ENCODE measurements at places on chromosomes 12 and 14.

GRCh38 chr12:80401191-80401590 is 42.8 kb upstream of the PTPRQ start:
- DNase-seq = no peak

DNA sequence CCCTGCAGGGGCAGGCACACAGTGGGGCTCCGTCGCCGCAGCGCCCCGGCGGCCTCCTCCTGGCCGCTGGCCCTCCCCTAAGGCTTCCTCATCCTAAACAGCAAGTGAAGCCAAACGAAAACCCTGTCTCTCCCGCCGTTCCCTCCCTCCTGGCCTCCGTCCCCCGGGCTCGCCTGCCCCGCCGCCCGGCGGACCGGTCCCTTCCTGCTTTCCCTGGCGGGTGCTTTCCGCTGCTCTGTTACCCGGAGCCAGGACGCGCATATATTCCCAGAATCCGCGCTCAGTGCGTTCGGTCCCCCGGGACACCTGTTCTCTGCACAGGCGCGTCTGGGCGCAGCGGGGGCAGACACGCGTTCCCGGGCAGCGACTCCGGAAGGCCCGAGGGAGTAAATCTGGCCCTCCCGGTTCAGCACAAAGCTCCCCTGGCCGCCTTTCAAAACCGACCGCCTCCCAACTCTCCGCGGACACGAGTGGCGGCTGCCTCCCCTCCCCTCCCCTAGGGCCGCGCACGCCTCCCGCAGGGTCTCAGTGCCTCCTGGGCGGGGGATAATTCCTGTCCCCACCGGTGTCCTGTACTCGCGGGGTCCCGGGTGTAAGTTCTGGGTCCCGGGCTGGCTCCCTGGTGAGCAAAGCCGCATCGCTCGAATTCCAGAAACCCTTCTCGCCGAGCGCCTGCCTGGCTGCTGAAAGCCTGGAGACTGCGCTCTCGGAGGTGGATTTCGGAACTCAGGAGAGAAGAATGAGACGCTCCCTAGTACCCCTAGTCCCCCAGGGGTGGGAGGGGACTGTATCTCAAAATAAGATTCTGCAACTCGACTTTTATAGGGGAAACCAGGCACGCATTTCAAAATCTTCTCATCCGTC is 21.4 kb upstream of the CEP170B start:
- peak; percentile 57 for DNase-seq

DNA sequence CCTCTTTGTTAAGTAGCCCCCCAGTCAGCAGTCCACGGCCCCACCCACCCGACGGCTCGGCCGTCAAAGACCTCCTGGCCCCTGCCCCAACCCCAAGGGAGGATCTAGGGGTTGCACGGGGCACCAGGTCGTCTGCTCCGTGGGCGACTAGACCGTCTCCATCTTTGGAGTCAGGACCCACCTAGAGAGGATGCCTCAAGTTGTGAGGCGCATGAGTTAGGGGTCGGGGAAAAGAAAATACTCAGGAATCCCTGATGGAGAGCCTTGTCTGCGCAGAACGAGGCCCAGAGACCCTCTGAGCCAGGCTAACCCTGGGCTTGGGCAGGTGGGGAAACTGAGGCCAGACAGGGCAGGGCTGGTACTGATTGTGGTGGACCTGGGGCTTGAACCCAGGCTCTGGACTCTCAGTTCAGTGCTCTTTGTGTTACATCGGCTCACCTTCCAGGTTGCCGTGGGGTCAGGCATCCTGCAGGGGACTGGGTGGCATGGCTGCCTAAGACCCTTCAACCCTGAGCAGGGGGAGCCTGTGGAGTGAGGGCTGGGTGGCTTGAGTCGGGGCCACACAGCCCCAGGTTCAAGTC is 839 bp downstream of the OTUB2 start:
- no peak for DNase-seq

- no peak for DNase-seq
Observed at GRCh38 chr12:113039911-113040445, 16.6 kb upstream of the DTX1 start.

DNA sequence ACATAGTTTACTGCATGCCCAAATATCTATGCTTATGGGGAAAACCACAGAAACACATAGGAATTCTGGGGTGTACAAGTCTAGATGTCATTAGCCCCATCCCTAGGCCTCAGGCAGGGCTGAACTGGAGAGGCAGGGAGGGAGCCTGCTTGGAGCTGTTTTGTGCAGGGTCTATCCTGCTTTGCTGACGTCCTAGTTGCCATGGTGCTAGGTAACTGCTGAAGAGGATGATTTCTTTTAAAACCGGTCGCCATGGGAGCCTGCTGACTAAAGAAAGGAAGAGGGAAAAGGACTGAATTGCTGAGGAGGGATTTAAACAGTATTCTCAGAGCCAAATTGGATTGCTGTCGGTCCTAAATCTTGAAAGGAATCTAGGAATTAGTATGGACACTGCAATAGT is 10.7 kb downstream of the GPR19 start:
- DNase-seq = peak; percentile 65

DNA sequence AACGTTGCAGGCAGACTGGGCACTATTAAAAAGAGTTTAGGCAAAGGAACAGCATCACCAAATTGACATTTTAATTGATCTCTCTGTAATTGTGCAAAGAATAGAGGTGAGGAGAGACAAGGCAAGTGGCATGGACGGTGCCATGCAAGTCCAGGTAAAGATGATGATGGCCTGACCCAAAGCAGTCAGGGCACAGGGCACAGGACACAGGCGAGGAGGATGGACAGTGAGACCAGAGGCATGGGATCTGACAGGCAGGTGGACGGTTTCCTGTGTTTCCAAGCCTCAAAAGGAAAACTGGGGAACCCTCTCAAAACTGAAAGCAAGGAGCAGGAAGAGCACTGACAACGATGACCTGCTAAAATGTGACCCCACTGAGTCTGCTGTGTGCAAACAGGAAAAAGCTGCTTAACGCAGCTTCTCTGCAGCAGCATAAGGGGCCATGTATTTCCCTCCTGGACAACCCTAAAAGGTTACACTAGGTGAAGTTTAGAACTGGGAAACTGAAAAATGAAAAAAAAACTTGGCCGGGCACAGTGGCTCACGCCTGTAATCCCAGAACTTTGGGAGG is 50.9 kb downstream of the CLIP1 start:
- DNase-seq = no peak

DNA sequence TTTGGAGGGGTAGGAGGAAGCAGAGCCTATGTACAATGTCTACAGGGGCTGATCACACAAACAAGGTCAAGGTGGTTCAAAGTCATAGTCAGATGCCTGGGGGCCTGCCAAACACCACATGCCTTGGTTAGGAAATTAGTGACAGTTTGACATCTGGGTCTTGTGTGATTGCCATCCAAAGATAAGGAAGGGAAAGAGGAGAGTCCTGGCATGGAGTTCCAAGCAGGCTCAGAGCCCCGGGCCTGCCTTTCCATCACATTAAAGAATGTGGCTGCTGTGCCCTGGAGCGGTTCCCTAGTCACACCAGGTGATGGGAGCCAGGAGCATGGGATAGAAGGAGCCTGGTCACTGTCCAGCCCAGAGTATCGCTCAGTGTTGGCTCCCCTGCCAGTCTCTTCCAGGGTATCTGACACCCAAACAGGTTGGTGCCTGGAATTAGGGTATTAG is 53.6 kb upstream of the BCL2L14 start:
- DNase-seq = no peak

GRCh38 chr14:42322531-42323284 is 716.0 kb downstream of the LRFN5 start:
- no peak for DNase-seq

DNA sequence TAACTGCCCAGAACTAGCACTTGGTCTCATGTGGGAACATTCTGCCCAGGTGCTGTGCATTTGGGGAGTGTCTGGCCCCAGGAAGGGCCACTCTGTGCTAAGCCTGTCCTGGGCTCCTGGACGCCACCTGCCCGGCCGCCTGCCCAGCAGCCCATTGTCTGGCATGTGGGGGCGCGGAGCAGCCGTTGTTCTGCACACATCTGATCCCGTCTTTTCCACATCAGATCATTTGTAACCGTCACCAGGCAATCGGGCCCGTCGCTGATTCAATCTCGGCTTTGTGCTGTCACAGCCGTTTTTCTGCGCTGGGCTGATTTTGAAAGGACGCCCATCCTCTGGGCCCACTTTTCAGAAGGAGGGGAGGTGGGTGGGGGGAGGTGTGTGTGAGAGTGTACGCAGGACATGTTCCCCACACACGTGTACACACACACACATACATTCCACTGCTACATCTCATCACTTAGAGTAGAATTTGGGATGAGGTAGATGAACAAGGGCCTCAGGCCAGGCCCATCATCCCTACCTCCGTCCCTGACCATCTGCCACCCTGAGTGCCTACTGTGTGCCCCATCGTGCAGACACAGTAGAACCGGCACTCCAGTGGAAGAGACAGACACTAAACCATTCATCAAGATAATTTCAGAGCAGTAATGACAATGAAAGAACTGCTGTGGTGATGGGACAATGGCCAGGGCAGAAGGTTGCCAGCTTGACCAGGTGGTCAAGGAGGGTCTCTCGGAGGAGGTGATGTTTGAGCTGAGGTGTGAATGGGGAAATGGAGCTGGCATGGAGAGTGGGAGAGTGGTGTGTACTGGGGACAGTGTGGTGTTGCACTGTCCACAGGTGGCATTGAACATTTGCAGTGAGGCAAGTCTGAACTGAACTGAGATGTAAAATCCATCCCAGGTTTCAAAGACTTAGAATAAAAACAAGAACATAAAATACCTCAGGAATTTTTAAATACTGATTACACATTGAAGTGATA is 19.0 kb downstream of the FAM222A start:
- DNase-seq = peak; percentile 33

DNA sequence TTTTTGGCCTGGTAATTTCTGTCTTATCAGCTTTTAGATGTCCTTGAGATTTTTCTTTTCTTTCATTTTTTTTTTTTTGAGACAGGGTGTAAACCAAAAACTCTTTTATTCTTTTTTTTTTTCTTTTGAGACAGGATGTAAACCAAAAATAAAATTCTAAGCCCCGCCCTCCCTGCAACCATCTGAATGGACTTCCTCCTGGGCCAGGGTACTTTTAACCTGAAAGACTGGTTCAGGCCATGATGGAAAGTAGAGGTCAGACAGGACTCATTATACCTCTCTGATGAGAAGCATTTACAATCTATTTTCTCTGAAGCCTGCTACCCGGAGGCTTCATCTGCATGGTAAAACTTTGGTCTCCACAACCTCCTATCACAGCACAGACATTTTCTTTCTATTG is 33.5 kb upstream of the TCL1B start:
- no peak for DNase-seq

DNA sequence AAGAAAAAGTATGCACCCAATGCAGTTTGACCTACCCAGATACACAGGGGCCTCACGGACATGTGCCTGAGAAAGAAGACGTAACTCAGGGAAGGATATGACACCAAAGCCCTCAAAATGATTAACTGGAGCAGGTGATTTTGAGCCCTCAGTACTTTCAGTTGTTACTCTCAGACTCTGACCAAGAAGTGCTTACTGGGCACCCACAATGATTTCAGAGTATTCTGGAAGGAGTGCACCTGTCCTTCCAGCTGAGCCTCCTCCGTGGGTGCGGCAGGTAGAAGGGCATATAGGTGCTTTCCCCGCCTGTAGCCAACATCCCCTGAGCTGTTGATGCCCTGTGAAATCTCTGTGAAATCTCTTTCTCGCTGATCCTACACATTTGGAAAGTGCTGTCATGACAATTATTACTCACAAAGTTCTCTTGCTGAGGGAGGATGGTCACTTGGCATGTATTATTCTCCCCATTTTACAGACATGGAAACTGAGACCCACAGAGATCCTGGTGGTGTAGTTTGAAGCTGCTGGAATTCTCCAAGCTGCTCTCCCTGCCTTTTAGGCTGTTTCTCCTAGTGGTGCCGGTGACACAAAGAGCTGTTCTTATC is 154.3 kb upstream of the CCND2 start:
- no peak for DNase-seq

DNA sequence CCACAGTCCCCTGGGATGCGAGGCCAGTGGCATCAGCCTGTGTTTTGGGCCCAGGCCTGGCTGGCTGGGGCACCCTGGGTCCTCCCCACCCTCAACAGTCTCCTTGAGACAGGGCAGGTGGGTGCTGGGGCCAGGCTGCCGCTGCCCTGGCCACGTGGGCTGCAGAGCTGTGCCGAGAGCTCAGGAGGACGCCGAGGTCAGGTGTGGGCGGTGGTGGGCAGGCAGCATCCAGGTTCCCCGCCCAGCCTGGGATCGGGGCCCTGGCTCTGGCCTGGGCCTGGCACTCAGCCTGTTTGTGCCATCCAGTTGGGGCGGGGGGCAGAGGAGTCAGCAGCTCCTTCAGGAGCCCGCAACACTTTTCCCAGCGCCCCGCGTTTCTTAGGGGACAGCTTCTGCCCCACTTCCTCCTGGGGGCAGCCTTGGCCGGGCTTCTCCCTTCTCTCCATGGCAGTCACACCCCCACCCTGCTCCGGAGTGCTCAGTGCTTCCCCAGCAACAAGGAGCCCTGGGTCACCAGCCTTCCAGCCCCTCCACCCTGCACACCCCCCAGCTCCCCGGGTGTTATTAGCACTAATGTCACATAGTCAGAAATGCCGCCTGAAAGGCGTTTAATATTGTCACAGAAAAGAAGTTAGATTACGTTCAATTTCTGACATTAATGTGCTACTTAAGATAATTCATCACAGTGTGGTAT is 30.8 kb downstream of the KIF26A start:
- no peak for DNase-seq

DNA sequence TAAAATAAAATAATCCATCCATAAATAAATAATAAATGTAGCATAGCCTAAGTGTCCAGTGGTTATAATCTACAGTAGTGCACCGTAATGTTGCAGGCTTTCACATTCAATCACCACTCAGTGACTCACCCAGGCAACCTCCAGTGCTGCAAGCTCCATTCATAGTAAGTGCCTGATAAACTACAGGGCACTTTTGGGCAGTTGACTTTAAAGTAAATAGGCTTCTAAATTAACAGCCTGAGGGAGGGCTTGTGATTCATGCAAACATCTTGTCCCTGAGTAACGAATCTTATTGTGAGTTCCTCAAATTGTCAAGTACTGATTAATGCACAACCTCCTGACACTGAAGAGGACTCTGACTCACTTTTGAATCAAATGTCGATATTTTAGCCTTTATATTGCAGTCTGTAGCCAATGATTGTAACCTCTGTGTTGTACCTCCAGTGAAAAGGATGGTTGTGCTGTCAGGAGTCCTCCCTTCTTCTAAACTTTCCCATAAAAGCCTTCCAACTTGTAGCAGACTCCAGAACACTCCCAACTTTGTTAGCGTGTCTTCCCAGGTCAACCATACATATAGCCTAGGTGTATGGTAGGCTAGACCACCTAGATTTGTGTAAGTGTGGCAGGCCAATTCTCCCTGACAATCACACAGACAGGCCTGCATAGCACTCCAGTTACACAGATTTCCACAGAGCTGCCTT is 55.0 kb upstream of the BICD1 start:
- DNase-seq = no peak

DNA sequence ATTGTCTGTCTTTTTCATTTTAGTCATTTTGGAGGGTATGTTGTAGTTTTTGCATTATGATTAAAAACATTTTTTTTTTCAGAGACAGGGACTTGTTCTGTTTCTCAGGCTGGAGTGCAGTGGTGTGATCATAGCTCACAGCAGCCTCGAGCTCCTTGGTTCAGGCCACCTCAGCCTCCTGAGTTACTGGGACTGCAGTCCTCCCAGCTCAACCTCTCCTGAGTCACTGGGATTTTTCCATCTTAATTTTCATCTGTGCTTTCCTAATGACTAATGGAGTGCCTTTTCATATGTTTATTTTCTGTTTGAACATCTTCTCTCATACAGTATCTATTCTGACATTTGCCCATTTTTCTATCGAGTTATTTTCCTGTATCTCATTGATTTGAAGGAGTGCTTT is 52.6 kb downstream of the DYRK2 start:
- DNase-seq = no peak

Data from dorsolateral prefrontal cortex (tissue), 122 donors.